Dorsolateral prefrontal cortex (tissue), 122 donors: ENCODE measurements at places on chromosomes 4 and X.
A peak's percentile ranks its signal among the peaks of the same experiment; 100 is the strongest.

DNA sequence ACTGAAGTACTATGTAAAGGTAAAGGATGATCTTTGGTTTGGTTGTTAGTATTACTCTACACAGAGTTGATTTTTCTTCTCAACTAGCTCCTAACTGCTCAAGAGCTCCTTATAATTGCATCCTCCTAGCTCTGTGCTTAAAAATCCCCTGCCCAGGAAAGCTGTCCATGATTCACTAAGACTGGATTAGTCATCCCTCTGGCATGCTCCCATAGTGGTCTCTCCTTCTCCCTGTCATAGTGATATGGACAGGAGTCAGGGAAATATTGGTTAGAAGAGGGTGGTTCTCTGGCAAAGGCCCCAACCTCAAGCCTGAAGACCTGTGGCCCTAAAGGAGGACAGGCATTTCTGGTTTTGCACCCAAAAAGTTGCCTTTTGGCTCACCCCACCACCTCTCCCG, 242.3 kb upstream of the KCNIP4 start:
- DNase-seq, result no peak

GRCh38 chr4:54228961-54229501, at the start of gene PDGFRA:
PDGFRA (plus strand) TSS chr4:54229293; CDS start chr4:54258769, 29,476 bp downstream.
- no peak for DNase-seq

DNA sequence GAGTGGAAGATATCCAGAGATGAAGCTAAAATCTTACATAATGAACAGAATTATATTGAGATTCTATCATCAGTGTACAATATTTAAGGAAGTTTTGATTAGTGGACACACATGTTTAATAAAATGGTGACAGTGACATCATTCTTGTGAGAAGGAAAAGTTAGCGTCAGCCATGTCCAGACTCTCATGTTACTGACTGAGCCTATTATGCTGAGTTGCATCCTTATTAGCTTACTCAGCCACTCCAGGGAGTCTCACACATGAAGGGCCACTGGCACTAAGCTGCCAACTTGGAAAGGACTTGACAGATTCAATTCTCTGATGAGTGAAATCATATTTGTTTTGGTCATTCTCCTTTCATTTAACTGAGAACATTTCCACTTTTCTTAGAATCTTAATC, 170.6 kb downstream of the BANK1 start:
- no peak for DNase-seq

- DNase-seq, result no peak
Observed at GRCh38 chr4:181548873-181549575, 694.2 kb upstream of the TENM3 start.

GRCh38 chr4:73948990-73949706, 32.7 kb downstream of the PF4 start:
- DNase-seq, result no peak

- no peak for DNase-seq
Observed at GRCh38 chrX:21800344-21800770, 39.1 kb upstream of the MBTPS2 start.

DNA sequence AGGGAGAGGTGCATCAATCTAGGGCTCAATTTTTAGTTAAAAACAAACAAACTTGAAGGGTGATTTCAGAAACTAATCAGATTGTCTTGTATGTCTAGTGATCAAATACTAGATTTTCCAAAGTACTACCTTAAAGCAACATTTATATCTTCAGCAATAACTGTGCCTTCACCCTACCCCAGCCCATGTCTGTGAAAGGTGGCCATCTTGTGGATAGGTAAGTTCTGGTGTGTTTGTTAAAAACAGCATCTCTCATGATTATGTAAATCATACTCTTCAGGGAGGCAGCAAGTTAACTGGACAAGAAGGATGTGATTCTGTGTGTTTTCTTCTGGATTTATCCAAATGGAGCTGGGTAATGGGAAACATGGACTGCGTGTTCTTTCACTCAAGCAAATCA, 81.4 kb upstream of the ACSL1 start:
- no peak for DNase-seq

GRCh38 chrX:74085642-74086236, 218.2 kb upstream of the ZCCHC13 start:
- DNase-seq, result no peak

GRCh38 chr4:20096911-20097310, 154.8 kb upstream of the SLIT2 start:
- no peak for DNase-seq

- DNase-seq, result no peak
Observed at GRCh38 chrX:20412871-20413486, 146.3 kb upstream of the RPS6KA3 start.

- no peak for DNase-seq
Observed at GRCh38 chr4:176479767-176480166, 160.0 kb downstream of the SPCS3 start.

- no peak for DNase-seq
Observed at GRCh38 chr4:47873877-47874541, 36.1 kb upstream of the CORIN start.

DNA sequence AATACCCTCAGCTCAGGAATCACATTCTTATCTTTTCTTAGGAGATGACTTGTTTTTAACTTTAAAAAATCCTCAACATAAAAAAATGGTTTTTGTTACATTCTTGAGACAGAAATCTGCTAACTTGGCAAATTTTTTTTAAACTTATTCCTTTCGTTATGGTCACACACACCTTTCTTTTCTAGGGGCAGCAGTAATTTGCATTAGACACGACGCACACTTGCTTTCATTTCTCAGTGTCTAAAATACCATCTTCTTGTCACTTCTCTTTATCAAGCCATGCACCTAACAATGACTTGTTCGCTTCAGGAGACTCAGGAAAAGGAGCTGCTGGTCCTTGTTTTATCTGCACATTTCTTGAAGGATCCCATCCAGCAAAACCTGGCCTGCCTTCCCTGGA, 112.6 kb upstream of the TBL1X start:
- DNase-seq, result no peak

- no peak for DNase-seq
Observed at GRCh38 chrX:16923157-16923556, 23.3 kb upstream of the REPS2 start.

GRCh38 chr4:134027931-134028330, 173.7 kb downstream of the PABPC4L start:
- DNase-seq, result no peak

DNA sequence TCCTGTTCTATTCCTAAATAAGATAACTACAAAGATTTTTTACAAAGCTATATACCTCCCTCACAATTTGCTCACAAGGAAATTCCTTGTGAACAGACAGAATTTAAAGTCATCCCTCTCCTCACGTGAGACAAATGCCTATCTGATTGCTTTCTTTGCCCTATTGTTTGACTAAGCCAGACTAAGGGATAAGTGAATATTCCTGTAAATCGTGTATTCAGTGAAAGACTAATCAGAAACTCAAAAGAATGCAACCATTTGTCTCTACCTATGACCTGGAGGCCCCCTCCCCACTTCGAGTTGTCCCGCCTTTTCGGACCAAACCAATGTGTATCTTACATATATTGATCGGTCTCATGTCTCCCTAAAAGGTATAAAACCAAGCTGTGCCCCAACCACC, 15.3 kb upstream of the ZBTB33 start:
- DNase-seq, result no peak

DNA sequence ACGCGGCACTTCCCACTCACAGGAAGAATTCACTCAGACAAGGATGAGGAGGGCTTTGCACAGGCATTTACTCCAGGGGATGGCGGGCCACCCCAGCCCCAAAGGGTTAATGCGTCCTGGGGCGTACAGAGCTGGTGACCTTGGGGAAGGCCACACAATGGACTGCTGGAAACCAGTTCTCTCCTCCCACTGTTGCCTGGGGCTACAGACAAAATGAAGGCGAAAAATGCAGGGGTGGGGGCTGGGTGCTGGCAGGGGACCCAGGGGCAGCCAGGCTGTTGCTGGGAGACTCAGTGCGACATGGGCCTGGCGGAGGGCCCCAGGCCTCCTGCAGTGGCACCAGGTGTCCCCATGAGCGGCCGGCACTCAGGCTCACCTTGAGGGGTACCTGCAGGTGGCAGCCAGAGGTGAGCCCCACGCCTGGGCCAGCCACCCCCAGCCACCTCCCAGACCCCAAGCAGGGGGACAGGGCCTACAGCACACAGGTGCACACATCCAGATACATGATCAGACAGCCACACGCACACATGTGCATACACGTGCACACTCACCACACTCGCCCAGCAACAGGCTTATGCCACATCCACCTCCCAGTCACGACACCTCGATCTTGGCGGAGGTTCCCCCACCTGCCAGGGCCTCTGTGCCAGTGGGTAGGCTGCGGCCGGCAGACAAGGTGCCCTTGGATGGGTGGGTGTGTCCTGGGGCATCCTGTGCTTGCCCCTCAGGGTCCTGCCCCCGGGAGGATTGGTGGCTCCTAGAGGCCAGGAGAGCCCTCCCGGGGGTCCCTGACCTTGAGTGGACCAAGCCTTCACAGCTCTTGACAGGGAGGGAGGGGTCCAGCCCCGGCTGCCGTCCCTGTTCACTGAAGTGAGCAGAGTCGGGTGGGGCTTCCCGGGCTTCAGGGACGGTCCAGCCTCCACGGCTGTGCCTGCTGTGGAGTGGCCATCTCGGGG, 13.1 kb downstream of the NAT8L start:
- DNase-seq, result no peak

DNA sequence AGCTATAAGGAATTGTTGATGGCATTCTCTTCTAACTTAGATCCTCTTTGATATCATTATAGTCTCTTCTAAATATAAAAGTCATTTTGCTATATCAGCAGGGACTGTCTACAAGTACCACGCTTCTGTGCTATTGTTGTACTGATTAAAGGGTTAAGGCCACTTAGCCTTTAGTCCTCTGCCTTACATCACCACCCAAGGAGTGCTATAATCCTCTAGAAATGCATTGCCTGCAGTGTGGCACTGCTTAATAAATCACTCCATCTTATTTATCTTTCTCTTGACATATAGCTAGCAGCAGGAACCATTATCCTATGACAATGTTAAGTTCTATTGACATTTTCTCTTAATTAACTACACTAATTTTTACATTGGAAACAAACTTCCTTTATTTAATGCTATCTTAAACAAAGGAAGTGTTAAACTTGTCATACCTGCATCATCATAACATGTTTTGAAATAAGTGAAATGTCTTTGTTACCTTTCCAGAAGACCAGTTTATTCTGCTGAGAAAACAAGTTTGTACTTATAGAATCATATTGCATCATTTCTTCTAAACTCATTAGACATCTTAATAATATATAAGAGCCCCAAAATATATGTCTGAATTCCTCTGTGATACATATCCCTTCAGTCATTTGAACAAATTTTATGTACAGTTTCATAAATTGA, 360.9 kb upstream of the ATOH1 start:
- no peak for DNase-seq

DNA sequence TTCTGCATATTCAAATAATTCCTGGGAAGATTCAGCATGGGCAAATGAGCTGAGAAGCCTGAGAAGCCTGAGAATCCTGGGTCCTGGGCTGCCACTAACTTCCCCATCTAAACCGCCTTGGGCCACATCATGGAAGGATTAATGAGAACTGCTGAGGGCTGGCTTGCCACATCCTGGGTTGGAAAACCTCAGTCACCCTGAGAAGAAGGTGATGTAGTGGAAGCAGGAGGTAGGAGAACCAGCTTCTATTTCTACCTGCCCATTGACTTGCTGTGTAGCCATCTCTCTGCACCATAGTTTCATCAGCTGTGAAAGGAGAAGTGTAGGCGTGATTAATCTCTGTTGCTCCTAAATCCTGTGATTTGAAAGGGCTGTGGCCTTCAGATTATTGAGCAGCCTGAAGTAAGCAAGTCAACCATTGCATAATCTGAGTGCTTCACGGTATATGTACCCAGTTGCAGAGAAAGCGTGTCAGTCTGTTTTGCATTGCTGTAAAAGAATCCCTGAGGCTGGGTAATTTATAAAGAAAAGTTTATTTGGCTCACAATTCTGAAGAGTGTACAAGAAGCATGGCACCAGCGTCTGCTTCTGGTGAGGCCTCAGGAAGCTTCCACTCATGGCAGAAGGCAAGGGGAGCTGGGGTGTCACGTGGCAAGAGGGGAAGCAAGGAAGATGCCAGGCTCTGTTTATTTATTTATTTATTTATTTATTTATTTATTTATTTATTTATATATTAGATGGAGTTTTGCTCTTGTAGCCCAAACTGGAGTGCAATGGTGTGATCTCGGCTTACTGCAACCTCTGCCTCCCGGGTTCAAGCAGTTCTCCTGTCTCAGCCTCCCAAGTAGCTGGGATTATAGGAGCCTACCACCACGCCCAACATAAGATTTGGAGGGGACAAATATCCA, 140.9 kb upstream of the ATP6AP2 start:
- no peak for DNase-seq

DNA sequence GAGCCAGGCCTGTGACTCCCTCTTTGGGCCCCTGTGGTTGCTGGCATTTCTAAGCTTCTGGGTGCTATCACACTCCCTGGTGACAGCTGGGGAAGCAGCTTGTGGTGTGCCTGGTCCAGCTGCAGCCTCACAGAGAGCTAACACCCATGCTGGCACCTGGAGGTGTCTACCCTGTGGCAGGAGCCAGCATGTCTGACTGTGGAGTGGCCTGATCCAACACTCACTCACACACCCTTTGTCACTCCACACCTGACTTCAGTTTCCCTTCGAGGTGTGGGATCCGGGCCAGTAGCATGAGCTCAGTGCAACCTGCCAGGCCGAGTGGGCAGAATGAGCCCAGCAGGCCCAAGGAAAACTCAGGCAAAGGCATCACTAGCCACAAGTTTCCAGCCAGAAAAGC, 67.5 kb downstream of the TECRL start:
- DNase-seq, result peak; percentile 4

DNA sequence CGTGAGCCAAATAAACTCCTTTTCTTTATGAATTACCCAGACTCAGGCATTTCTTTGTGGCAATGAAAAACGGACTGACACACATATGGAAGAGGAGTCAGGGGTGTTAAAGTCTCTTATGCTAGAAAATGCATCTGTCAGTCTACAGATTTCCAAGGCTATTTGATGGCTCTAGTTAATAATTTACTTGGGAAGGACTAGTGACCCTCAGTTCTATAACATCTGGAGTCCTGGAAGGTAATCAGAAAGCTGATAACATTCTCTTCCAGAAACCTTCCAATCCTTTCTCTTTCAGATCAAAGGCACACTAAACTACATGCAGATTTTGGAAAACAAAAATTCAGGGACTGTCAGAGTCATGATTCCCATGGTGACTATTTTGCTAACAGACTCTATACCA, 142.0 kb upstream of the TEX13D start:
- no peak for DNase-seq

DNA sequence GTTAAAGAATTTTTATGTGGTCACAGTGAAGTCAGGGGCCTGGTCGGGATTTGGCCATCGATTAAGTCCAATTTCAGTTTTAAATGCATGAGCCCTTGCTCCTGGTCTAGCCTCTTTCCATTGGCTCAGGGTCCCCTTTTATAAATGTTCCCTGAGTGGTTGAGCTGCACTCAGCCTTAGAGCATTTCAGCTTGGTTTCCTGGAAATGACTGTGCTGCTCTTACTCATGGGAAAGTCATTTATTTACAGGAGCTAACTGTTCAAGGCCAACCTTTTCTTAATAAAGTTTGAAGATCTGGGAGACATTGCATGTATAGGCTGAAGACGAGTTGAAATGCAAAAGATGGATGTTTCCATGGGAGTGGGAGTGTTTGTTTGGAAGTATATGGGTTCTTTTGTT, 98.8 kb upstream of the CLNK start:
- no peak for DNase-seq

- peak; percentile 49 for DNase-seq
Observed at GRCh38 chr4:145909281-145909715, 29.3 kb downstream of the ZNF827 start.
